PC-9 (cell line): ENCODE measurements at places on chromosomes 7 and 10. TPM values are rescaled to one million over a fixed set of nuclear protein-coding genes. Genes with fewer than 3 reads are reported as not detected.

- H3K27me3 ChIP-seq: no peaks in the 10 kb centered on the region
- H3K4me3 ChIP-seq: no peak overlapping the region
- no peaks in the 10 kb centered on the region for H3K36me3 ChIP-seq
- H3K27ac ChIP-seq: no peak overlapping the region
- peaks cover 11% of the 10 kb centered on the region for H3K4me1 ChIP-seq
- no peak for DNase-seq
These were observed 76.0 kb downstream of the ATXN7L1 start for GRCh38 chr7:105800442-105800841.

- H3K36me3 ChIP-seq: no peaks in the 10 kb centered on the region
- peaks cover 16% of the 10 kb centered on the region for H3K4me1 ChIP-seq
- no peak overlapping the region for H3K4me3 ChIP-seq
- no peak overlapping the region for H3K27ac ChIP-seq
These were observed 41.0 kb upstream of the XPNPEP1 start for GRCh38 chr10:109964318-109964717.

DNA sequence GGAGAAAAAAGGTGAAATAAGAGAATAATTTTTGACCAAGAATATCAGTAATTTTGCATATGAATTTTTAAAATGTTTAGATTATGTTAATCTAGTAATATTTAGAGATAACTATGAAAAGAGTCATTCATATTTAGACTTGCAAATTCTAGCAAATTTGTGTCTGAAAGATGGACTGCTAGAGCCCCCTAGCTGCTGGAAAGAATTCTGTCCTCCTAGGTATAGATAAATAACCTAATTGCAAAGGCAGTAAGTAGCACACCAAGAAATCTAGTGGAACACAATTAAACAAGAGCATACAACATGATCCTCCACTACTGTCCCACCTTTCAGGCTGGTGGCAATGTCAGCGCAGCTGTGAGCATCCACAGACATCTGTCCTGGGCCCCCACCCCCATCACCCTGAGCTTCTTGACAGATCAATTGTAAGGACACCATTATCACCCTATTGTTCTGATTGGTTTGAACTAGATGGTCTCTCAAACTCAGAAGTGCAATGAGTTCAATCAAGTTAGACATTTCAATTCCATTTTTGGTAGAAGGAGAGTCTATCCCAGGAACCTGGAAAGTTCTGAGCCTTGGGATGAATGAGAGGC is 15.0 kb upstream of the GFRA1 start:
- no peak overlapping the region for H3K4me3 ChIP-seq
- H3K27ac ChIP-seq: no peak overlapping the region
- no peak for DNase-seq
- H3K4me1 ChIP-seq: no peaks in the 10 kb centered on the region
- H3K36me3 ChIP-seq: no peaks in the 10 kb centered on the region

Gene ACBD7
- total RNA-seq: 5.9 and 8.2 TPM in 2 replicates

DNA sequence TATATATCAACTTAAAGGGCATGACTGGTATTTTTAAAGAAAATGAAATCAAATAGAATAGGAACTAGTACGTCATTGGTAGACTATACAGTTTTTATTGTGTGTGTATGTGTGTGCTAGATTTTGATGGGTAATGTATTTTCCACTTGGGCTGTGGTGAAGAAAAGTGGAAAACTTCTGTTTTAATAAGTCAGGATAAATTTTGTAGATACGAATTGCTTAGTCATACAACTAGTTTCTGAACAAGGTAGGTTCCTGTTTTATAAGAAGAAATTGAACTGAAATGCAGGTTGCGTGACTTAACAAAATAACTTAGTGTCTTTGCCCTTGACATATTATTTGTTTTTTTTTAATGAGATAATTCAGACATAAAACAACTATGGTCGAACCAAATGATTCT is 24.3 kb downstream of the UBN2 start:
- no peak overlapping the region for H3K4me3 ChIP-seq
- no peaks in the 10 kb centered on the region for H3K27me3 ChIP-seq
- peaks cover 39% of the 10 kb centered on the region for H3K36me3 ChIP-seq
- no peak overlapping the region for H3K27ac ChIP-seq
- DNase-seq: no peak
- no peaks in the 10 kb centered on the region for H3K4me1 ChIP-seq

DNA sequence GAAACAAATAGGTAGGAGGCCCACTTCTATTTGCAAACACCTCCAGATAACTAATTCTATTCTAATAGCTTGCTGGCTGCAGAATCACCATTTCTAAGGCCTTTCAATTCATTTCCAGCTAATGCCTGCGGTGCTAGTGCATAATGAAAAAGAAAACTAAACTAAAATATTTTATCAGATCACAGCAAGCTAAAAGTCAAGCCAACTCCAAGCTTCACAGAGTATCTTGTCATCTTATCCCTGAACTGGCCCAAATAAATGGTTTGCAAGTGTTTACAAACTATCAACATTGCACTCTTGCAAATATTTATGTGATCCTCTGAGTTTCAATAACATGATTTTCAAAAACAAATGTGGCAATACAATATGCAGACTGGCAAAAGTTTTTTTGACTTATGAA is 166.0 kb downstream of the IPMK start:
- H3K4me1 ChIP-seq: no peaks in the 10 kb centered on the region
- H3K27ac ChIP-seq: no peak overlapping the region
- H3K27me3 ChIP-seq: no peaks in the 10 kb centered on the region
- H3K36me3 ChIP-seq: no peaks in the 10 kb centered on the region
- H3K4me3 ChIP-seq: no peak overlapping the region

Gene ELMO1
- total RNA-seq: 4.8 and 5.0 TPM in 2 replicates

Gene SLC16A9
- not detected in 2 replicates for total RNA-seq

GRCh38 chr7:42096681-42097561 is 140.1 kb downstream of the GLI3 start:
- H3K27ac ChIP-seq: no peak overlapping the region
- peaks cover 72% of the 10 kb centered on the region for H3K27me3 ChIP-seq
- H3K36me3 ChIP-seq: no peaks in the 10 kb centered on the region
- H3K4me3 ChIP-seq: no peak overlapping the region

- no peak for DNase-seq
- H3K27ac ChIP-seq: no peak overlapping the region
- H3K4me3 ChIP-seq: no peak overlapping the region
- H3K36me3 ChIP-seq: no peaks in the 10 kb centered on the region
- H3K27me3 ChIP-seq: peaks cover 80% of the 10 kb centered on the region
These were observed 244.8 kb upstream of the TCERG1L start for GRCh38 chr10:131556061-131556896.

GRCh38 chr7:71846160-71846559 is 566.0 kb downstream of the CALN1 start:
- no peaks in the 10 kb centered on the region for H3K4me1 ChIP-seq
- H3K4me3 ChIP-seq: no peak overlapping the region
- H3K27me3 ChIP-seq: no peaks in the 10 kb centered on the region; the same call in 1 of the 2 replicates
- DNase-seq: peak; percentile 3
- no peaks in the 10 kb centered on the region for H3K36me3 ChIP-seq

Gene ELAPOR2
- 10.1 and 11.0 TPM in 2 replicates for total RNA-seq

Gene GATA3
- total RNA-seq: 41.2 and 43.6 TPM in 2 replicates

Gene SORBS1
- total RNA-seq: 5.0 and 5.5 TPM in 2 replicates

- no peak for DNase-seq
- no peaks in the 10 kb centered on the region for H3K4me1 ChIP-seq
- no peaks in the 10 kb centered on the region for H3K27me3 ChIP-seq
These were observed 16.2 kb upstream of the AHCYL2 start for GRCh38 chr7:129208667-129209066.

DNA sequence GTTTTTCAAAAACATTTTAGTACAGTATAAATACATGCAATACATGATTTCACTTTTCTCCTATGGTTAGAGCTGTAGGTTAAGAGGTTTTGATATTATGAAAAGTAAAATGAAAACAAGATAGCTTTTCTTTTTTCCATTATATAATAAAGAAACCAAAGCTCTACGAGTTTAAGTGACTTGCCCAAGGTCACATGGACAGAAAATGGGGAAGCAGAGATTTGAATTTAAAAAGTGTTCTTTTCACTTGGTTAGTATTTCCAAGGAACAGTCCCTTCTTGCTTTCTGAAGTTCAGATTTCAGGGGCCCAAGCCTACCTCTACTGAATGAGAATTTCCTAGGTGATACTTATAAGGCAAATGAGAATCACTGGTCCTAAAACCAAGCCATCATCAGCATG is 13.2 kb upstream of the MAP3K8 start:
- no peak for DNase-seq
- H3K36me3 ChIP-seq: no peaks in the 10 kb centered on the region
- H3K4me3 ChIP-seq: no peak overlapping the region

Gene C10orf67
- total RNA-seq: 1.2 and 1.3 TPM in 2 replicates

Gene OPALIN
- total RNA-seq: not detected in 2 replicates

DNA sequence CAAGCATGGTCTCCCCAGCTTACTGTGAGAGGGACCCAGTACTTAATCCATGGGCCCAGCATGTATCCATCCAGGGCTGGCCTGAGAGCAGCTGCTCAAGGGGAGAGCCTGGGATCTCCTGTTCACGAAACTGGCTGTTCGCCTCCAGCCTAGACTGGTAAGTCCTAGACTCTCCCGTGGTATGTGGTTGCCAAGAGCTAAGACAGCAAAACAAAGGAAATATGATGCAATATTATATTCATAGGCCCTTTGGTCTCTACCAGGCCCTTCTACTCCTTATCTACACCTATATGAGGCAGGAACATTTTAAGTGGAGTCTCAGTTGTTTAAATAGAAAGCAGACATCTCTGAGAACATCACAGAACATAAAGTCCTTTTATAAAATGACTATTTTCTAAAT is 28.9 kb upstream of the STK17A start:
- DNase-seq: peak; percentile 58
- H3K4me3 ChIP-seq: no peak overlapping the region
- no peak overlapping the region for H3K27ac ChIP-seq
- H3K27me3 ChIP-seq: peaks cover 9% of the 10 kb centered on the region; the same call in 1 of the 2 replicates

Gene TLX1
- total RNA-seq: not detected in 2 replicates

GRCh38 chr7:42956062-42956461 is 23.9 kb downstream of the MRPL32 start:
- no peaks in the 10 kb centered on the region for H3K36me3 ChIP-seq
- H3K4me3 ChIP-seq: no peak overlapping the region
- DNase-seq: no peak

DNA sequence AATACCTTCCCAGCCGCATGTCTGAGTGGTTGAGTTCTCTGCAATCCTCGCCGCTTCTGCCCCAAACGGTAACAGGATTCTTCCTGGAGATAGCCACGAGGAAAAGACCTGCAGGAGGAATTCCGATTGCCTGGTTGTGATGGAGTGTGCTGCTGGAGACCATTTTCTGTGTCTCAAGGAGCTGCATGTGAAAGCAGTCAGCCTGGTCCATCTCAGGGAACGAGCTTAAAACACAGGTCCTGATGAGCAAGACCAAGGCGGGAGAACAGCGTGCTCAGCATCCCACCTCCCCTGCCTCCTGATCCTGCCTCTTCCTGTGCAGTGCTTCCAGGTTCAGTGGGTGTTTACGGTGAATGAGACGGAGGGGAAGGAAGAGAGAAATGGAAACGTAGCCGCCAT is 26.5 kb downstream of the VIPR2 start:
- DNase-seq: no peak
- peaks cover 100% of the 10 kb centered on the region for H3K27me3 ChIP-seq
- H3K36me3 ChIP-seq: no peaks in the 10 kb centered on the region
- H3K4me1 ChIP-seq: no peaks in the 10 kb centered on the region
- H3K4me3 ChIP-seq: no peak overlapping the region

Gene NRP1
- total RNA-seq: 21.7 and 30.5 TPM in 2 replicates
